ENCODE measurements at places on chromosomes 3 and 15. TPM values are rescaled to one million over a fixed set of nuclear protein-coding genes. Genes with fewer than 3 reads are reported as not detected.

Gene GLDN
- total RNA-seq = not detected

GRCh38 chr15:74193905-74194304, 8.7 kb downstream of the STRA6 start:
- H3K27me3 ChIP-seq = no peaks in the 10 kb centered on the region
- peak overlapping the region; percentile 59 for H3K27ac ChIP-seq
- no peaks in the 10 kb centered on the region for H3K36me3 ChIP-seq
- H3K4me1 ChIP-seq = peaks cover 51% of the 10 kb centered on the region
- no peak overlapping the region for H3K4me3 ChIP-seq
- no peak for DNase-seq

DNA sequence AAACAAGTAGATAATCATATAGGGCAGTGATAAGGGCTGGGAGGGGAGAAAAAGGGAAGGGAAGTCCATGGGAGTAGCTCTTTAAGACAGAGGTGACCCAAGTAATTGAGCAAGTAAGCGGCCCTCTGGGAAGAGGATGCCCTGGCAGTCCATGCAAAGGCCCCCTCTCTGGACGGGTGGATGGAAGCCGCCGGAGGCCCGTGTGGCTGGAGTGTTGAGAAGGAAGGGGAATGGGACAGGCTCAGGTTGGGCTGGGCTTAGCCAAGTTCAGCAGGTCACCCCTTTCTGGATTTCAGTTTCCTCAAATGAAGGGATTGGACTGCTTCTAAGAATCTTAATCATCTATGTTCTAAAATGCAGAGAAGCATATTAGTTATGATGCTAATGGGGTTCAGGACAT, 32.4 kb upstream of the TRPM1 start:
- H3K27me3 ChIP-seq = peaks cover 3% of the 10 kb centered on the region
- no peak overlapping the region for H3K4me3 ChIP-seq
- H3K36me3 ChIP-seq = no peaks in the 10 kb centered on the region
- DNase-seq = no peak
- 0 out of 2 replicates have a peak, but pooled peaks cover 3% of the 10 kb centered on the region for H3K4me1 ChIP-seq

- no peak overlapping the region for H3K4me3 ChIP-seq
- no peak for DNase-seq
- H3K27me3 ChIP-seq = no peaks in the 10 kb centered on the region
- no peaks in the 10 kb centered on the region for H3K36me3 ChIP-seq
- H3K4me1 ChIP-seq = no peaks in the 10 kb centered on the region
Observed at GRCh38 chr15:60731583-60732130, 252.7 kb upstream of the ICE2 start.

Gene IL17RC
- 19.5 TPM for total RNA-seq

DNA sequence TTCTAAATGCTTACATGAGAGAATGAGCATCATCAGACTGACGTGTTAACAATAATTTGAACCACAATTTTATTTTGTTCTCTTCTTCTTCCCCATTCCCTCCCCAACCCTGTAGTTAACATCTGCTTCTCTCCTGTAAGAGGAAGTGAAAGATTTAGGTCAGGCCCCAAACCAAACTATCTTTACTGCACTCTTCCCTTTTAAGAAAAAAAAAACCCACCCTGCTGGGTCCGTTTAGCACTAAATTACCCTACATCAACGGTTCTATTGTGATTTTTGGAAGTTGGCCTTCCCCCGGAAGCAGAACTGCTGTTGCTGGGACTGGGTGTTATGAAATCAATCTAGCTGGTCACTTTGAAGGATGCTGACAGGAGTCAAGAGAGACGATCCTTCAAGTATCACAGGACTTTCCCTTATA, 49.4 kb downstream of the NFKBIZ start:
- no peaks in the 10 kb centered on the region for H3K36me3 ChIP-seq
- H3K27ac ChIP-seq = no peak overlapping the region
- H3K4me1 ChIP-seq = peaks cover 20% of the 10 kb centered on the region
- H3K27me3 ChIP-seq = no peaks in the 10 kb centered on the region
- no peak for DNase-seq

Data from SJSA1 (cell line).